ENCODE measurements at places on chromosomes 11 and 22.

GRCh38 chr22:36303874-36304273 lies 50.9 kb downstream of the APOL1 start:
- no peak for DNase-seq

- no peak for DNase-seq
Observed at GRCh38 chr11:13284776-13285588, 7.4 kb downstream of the BMAL1 start.

DNA sequence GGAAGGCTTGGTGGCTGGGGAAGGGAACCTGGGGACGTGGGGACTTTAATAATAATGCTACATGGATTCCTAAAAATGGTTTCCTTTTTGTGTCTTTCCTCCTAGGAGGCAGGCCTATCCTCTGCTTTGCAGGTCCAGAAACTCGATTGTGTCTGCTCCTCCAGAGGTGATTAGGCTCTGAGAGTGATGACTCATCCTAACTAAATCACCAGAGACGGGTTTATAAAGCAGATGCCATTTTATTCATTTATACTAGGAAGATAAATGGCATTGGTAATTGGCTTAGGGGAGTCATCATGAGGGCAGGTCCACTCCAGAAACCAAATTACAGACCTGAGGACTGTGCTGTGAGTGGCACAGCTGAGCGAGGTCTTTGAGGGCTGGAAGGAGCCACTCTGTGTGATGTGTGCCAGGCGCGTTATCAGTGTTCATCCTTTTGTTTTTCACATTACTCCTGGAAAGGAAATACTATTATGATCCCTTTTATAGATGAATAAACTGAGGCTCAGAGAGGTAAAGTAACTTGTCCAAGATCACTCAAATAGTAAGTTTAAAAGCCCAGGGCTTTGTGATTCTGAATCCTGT lies 7.1 kb downstream of the NLRX1 start:
- no peak for DNase-seq

- no peak for DNase-seq
Observed at GRCh38 chr22:28741200-28741784, 328 bp downstream of the CHEK2 start.

DNA sequence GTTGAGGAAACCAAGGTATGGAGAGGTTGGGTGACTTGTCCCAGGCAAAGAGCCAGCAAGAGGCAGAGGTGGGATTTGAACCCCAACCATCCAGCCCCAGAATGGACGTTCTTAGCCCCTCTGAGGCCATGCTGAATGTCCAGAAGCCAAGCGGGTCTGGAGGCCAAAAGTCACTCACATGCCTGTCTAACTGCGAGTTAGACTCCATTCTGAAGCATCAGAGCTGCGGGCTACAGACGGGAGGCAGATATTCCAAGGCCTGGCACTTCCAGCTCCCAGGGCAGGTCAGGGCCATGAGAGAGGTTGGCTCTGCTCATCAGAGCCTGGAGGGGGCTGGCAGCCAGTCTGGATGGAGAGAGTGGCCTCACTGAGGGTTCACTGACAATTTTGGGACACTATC lies 616.5 kb downstream of the BRD1 start:
- peak; percentile 58 for DNase-seq

GRCh38 chr11:122853971-122854446 lies 15.7 kb downstream of the CRTAM start:
- DNase-seq: no peak
